Mammary epithelial cell (primary cell): ENCODE measurements at places on chromosomes 12 and 14. TPM values are rescaled to one million over a fixed set of nuclear protein-coding genes. Genes with fewer than 3 reads are reported as not detected.

Gene ISM2
- total RNA-seq = 0.17 TPM

Gene DTX1
- total RNA-seq = 0.09 and 0.24 TPM in 2 replicates

Gene BDKRB2
- total RNA-seq = 7.5 TPM

Gene BIN2
- not detected in 2 replicates for total RNA-seq

Gene ACRBP
- not detected for total RNA-seq

Gene PLEKHG7
- not detected for total RNA-seq

Gene FAM90A1
- total RNA-seq = not detected

Gene KCNJ8
- not detected in 2 replicates for total RNA-seq

Gene CDCA4
- 18.8 and 38.2 TPM in 2 replicates for total RNA-seq

Gene OSGEP
- total RNA-seq = 22.6 and 26.5 TPM in 2 replicates

Gene CACNA1C
- total RNA-seq = 1.2 and 1.6 TPM in 2 replicates

Gene ATP2A2
- 335 and 337 TPM in 2 replicates for total RNA-seq

Gene GPR137C
- 0.11 and 0.64 TPM in 2 replicates for total RNA-seq

Gene KRT79
- not detected for total RNA-seq

Gene REC8
- total RNA-seq = 9.8 and 15.0 TPM in 2 replicates

Gene CD27
- total RNA-seq = not detected in 2 replicates

Gene KLHL28
- 20.3 TPM for total RNA-seq

Gene SIX6
- total RNA-seq = not detected in 2 replicates

Gene SLIRP
- 51.7 TPM for total RNA-seq

Gene CNTN1
- total RNA-seq = 29.7 TPM

Gene ACOT6
- not detected for total RNA-seq

Gene PIWIL1
- not detected for total RNA-seq

Gene SOX5
- under 0.01 TPM for total RNA-seq

Gene ZNF891
- 0.83 TPM for total RNA-seq

Gene RNF212B
- total RNA-seq = not detected

Gene SPRYD4
- total RNA-seq = 3.5 and 3.7 TPM in 2 replicates

Gene SLC5A8
- not detected for total RNA-seq

Gene ANKS1B
- total RNA-seq = 1.3 TPM

Gene CCDC177
- not detected for total RNA-seq

Gene POTEG
- total RNA-seq = not detected

Gene RFX4
- total RNA-seq = not detected

Gene TBPL2
- total RNA-seq = not detected

Gene CDCA3
- 8.8 and 33.2 TPM in 2 replicates for total RNA-seq

Gene TAS2R8
- total RNA-seq = 0.50 TPM

Gene TMEM229B
- 2.0 and 3.0 TPM in 2 replicates for total RNA-seq

Gene OTUB2
- total RNA-seq = 3.7 TPM

Gene AQP6
- not detected for total RNA-seq

Gene TAS2R14
- total RNA-seq = 5.7 TPM

Gene IQSEC3
- total RNA-seq = not detected in 2 replicates

Gene AGAP2
- 0.33 TPM for total RNA-seq

Gene KRT77
- total RNA-seq = under 0.01 TPM

Gene NPFF
- total RNA-seq = not detected

Gene NGB
- not detected in 2 replicates for total RNA-seq

Gene TAS2R10
- not detected in 2 replicates for total RNA-seq

Gene AICDA
- total RNA-seq = not detected

Gene EPYC
- total RNA-seq = not detected

Gene MANSC4
- total RNA-seq = not detected

Gene DPPA3
- not detected for total RNA-seq

Gene TMCC3
- 1.3 TPM for total RNA-seq

Gene INHBE
- total RNA-seq = 0.27 and 0.42 TPM in 2 replicates
